ENCODE measurements at places on chromosomes 1 and 21.

- no peak for DNase-seq
These were observed 59.5 kb downstream of the BACE2 start for GRCh38 chr21:41227357-41228005.

DNA sequence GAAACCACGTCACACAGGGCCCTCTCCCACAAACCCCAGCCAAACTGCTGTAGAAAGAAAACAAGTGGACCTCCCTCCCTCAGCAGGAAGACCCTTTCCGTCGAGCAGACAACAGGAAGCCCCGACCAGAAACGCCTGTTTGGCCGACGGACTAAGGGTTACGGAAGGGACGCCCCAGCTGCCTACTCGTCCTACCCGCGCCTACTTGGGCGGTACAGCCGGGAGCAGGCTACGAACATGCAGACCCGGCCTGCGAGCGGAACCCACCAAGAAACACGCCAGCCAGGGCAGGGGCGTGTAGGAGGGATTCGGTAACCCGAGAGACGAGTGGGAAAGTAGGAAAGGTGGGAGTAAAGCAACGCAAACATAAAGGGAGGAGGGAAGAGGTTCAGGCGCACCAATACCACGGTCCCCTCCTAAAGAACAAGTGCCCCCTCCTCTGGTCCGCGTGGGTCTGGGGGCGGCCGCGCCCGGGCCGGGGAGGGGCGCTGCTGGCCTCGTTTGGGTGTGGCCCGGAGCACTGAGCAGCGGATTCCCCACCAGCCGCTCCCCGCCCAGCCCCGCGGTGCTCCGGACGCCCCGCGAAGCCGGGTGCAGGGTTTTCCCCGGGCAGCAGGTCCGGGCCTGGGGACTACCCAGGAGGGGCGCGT, 450 bp downstream of the S100A10 start:
- DNase-seq: no peak

DNA sequence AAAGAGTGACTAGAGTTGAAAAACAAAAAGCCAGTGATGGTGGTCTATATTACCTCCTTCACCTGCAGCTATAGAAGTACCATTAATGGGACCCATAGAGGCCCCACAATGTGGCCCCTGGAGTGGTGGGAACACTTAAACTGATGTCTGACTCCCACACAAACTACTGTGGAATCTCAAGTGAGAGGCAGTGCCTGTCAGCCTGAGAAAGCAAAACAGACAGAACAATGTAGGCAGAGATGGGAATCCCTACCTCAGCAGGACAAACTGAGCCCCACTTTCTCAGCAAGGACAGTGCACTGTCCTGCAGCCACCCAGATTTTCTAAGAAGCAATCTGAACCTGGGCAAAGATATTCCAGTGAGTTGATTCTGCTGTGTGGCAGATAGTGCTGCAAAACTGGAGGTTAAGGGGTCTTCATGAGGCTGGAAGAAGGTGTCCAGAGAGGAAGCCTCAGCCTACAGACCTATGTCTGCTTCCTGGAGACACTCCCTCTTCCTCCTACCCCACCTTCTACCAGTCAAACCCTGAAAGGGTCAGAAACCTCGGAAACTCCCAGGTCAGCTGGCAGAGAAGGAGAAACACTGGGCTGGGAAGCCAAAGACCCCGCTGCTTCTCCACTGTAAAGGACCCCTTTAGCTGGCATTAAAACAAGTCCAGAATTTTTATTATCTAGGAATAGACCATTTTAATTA, 228.7 kb downstream of the C1orf94 start:
- no peak for DNase-seq

DNA sequence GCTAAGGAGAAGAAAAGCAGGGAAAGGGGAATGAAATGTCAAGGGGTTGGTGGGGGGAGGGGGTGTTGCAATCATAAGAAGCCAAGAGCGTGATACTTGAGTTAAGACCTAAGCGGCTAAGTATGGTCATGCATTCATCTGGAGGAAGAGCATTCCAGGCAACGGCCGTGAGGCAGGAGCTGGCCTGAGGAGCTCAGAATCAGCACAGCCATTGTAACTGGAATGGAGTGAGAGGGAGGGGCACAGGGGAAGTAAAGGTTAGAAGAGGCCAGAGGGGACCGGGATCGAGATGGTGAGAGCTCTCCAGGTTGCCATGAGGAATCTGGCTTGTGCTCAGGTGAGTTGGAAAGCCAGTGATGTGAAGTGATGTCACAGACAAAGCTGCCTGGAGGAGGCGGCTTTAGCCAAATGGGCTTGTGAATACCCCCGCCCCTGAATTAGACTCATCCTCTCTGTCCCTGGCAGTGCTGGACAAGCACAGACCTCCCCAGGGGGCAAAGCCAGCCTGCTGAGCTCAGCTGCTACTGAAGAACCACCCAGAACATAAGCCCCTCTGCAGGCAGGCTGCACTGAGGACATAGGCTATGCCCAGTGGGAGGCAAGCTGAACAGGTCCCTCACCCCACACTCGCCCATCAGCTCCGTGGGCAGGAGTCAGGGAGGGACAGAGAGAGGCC, 61.1 kb upstream of the LAPTM5 start:
- no peak for DNase-seq

GRCh38 chr1:40851643-40852042, 10.5 kb downstream of the CITED4 start:
- DNase-seq: no peak

DNA sequence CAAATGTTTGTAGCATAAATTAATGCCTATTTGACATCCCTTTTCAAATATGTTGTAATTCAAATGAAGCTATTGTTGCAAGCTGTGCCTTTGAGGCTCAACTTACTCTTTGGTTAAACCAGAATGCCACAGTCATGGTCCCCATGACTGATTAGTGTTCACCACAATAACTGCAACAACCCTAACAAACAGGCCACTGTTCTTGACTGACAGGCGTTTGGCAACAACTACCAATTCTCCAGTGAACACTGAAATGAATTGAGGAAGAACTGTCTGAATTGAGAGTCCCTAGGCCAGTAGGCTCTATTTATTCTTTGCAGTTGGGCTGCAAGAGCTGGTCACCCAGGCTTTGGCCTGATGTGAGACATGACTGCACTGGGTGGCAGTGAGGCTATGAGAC, 6.6 kb upstream of the TMEM167B start:
- peak; percentile 12 for DNase-seq

GRCh38 chr1:98005326-98006010, 84.6 kb upstream of the DPYD start:
- DNase-seq: no peak

DNA sequence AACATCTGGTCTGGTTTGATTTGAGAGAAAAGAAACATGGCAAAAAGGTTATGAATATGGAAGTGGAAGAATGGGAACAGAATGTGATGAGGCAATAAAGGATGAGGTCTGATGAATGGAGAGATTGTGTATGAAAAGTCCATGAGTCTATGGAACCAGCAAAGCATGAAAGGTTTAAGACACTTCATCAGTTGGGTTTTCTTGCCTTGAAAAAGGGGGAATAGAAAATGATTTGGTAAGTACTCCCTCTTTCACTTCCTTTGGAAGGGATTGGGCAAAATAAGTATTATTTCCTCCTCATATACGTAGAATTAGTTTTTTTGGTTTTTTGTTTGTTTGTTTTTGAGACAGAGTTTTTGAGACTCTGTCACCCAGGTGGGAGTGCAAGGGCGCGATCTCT, 155.8 kb downstream of the TRIM33 start:
- no peak for DNase-seq

DNA sequence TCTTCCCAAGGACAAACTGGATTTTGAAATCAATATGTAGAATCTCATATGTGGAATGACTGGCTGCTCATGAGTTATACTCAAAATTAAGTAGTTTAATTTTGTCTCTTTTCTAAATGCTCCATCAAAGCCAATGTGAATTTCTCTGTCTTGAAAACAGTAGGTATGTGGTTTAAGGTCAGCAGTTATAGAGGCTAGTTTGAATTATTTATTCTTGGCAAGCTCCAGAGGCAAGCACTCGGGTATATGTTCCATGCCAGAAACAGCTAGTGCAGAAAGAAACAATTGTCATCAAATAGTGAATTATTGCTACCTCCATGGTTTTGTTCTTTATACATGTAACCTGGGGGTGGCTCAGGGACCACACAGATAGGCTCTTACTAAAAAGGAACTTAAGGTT, 63.5 kb downstream of the LRIG2 start:
- DNase-seq: no peak

DNA sequence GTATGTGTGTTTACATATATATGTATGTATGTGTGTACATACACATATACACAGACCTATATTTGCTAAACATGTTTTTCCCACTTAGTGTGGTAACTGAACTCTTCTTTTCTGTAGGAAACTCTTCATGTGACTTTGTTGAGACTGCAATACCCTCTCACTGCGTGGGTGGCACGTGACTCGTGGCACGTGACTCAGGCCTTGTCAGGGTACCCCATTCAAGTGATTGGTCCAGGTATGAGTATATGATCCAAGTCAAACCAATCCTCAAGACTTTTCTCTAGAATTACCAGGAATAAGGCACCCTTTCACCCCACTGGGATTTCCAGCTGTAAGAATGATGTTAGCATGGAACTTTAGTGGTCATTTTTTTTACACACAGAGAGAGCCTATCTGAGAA, 149.2 kb upstream of the KCNK2 start:
- no peak for DNase-seq

- no peak for DNase-seq
These were observed at the start of gene LHX8 for GRCh38 chr1:75133750-75134646. TSS of gene LHX8 (plus strand) at chr1:75134388. CDS start at chr1:75136615, 2,227 bp downstream.

- DNase-seq: no peak
These were observed 286.3 kb upstream of the SGIP1 start for GRCh38 chr1:66247415-66248208.

- DNase-seq: no peak
These were observed 159.1 kb upstream of the KCNK2 start for GRCh38 chr1:214923278-214923915.

DNA sequence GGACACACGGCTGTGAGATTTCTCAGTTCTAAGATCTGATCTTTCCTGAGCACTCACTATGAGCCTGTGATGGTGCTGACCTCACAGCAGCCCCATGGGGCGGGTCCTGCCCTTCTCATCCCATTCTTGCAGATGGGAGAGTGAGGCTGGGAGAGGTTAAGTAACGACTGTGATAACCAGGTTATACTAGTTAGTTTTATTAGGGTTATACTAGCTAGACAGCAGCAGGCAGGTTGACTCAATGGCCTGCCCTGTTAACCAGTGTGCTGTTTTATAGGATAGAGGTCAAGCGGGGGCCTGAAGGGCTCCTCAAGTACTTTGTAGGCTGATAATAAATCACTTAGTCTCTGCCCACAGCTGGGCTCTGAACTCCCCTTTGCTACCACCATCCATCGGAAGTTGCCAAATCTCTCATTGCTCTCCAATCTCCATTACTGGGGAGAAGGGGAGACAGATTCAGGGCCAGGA, 4.8 kb downstream of the CNTN2 start:
- no peak for DNase-seq

DNA sequence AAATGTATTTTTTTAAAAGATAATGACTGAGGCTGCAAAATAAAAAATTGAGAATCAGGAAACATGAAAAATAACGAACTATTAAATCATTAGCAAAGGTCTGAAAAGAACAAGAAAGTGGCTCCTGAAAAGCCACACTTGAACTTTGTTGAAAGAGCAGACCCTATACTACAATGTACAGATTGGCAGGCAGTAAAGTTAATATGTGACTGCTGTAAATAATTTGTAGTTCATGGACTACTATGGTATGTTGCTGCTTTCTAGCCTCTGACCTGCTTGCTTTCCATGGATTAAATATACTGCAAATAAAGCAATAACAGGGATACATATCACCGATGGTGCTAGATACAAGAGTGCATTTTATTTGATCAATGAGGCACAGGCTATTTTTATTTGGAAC, 18.6 kb downstream of the NR5A2 start:
- no peak for DNase-seq

DNA sequence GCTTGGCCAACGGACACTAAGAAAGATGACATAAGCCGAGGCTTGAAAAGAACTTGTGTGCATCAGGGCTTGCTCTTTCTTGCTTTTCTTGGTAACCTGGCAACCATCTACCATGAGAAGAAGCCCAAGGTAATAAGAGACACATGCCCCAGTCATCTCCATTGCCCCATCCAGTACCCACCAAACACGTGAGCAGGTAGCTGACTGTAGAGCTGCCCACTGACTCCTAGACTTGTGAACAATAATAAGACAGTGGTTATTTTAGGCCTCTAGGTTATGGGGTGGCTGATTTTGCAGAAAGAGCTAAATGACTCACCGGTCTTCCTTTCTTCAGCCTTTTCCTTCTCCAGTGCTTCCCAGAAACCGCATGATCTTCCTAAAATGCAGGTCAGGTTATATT, 105.0 kb upstream of the JUN start:
- DNase-seq: no peak

- no peak for DNase-seq
These were observed 157.2 kb downstream of the TGFB2 start for GRCh38 chr1:218502383-218502782.

GRCh38 chr1:7609311-7609994, 161.6 kb upstream of the VAMP3 start:
- DNase-seq: no peak

DNA sequence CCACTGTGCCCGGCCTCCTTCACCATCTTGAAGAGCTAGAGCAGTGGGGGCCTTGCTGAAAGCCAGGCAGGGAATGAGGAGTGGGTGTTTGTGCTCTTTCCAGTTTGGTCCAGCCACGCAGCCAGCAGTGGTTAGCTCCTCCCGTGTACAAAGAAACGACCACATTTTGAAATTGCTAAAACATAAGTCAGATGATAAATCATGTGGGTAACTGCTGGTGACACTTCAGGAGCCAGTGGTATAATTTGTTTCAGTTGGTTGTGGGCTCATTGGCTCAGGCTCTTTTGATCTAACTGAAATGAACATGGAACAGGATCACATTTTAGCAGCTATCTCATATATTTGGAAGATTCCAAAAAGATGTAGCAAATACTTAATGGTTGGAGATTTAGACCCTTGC, 87.6 kb downstream of the MTR start:
- no peak for DNase-seq

DNA sequence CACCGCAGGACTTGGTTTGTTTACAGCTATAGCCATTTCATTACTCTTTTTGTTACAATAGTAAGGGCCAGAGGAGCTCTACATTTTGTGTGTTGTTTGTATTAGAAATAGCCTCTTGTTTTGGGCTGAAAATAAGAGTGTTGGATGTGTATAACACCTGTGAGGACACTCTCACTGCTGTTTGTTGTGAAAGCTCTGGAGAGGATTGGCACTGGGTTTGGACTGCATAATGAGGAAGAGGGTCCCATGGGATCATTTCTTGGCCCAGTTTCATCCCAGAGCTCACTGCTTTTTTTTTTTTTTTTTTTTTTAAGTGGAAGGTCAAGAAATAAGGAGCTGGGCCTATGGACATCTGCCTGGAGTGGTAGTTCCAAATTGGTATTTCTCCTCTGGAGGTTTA, 61.6 kb upstream of the KIAA0040 start:
- no peak for DNase-seq
